Activated CD4-positive, alpha-beta T cell treated with anti-CD3 and anti-CD28 coated beads for 36 hours (primary cell): ENCODE measurements at places on chromosomes 2 and 18. TPM values are rescaled to one million over a fixed set of nuclear protein-coding genes. Genes with fewer than 3 reads are reported as not detected.
A peak's percentile ranks its signal among the peaks of the same experiment; 100 is the strongest.

Gene REEP1
- total RNA-seq, result 0.19 TPM

Gene TRIM43
- total RNA-seq, result not detected

Gene NEU2
- total RNA-seq, result not detected

Gene HNMT
- total RNA-seq, result not detected

GRCh38 chr2:20012282-20013125 is at the start of gene MATN3:
TSS of gene MATN3 (minus strand) at chr2:20012668. CDS start at chr2:20012631, 37 bp downstream.
- H3K4me1 ChIP-seq, result peaks cover 3% of the 10 kb centered on the region
- H3K27ac ChIP-seq, result no peak within 1 kb of the TSS
- peaks cover 34% of the 10 kb centered on the region for H3K27me3 ChIP-seq

DNA sequence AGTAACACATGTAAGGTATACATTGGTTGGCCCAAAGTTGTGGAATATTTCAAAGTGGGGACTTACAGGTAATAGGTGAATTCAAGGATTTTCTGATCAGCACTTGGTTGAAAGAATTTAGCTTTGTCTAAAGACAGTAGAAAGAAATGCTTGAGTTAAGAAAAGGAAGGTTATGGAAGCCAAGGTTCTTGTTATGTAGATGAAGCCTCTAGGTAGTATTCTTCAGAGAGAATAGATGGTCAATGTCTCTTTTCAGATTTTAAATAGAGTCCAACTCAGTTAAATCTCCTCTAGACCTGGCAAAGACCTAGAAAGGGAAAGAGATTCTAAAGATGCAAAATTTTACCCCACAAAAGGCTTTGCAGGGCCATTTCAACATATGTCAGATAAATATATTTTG is 157.4 kb downstream of the ANKRD30B start:
- H3K4me3 ChIP-seq, result no peak overlapping the region
- no peak for DNase-seq
- H3K36me3 ChIP-seq, result no peaks in the 10 kb centered on the region
- no peaks in the 10 kb centered on the region for H3K27me3 ChIP-seq

DNA sequence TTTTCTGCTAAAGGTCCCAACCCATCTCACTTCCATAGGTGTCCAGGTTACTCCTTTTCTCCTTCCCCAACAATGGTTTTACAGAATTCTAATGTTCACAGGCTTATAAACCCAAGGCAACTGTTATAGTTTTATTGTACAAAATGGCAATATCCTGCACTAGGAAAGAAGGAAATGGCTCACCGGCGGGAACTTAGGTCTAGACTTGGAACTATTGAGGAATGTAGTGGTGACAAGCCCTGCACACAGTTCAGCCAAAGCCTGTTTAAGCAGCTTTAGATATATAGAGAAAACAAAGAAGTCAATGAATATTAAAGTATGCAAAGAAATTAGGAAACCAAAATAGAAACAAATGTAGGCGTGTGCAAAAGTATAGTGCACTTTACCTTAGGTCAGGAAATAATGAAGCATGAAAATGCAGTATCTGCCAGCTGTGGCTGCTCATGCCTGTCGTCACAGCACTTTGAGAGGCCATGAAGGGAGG is 22.7 kb upstream of the KCNG3 start:
- no peaks in the 10 kb centered on the region for H3K27me3 ChIP-seq
- H3K4me3 ChIP-seq, result no peak overlapping the region
- DNase-seq, result no peak
- no peaks in the 10 kb centered on the region for H3K36me3 ChIP-seq

- H3K36me3 ChIP-seq, result no peaks in the 10 kb centered on the region
- H3K27me3 ChIP-seq, result no peaks in the 10 kb centered on the region
- no peak for DNase-seq
- H3K4me3 ChIP-seq, result no peak overlapping the region
These were observed 600.3 kb downstream of the CCDC85A start for GRCh38 chr2:56784046-56784445.

DNA sequence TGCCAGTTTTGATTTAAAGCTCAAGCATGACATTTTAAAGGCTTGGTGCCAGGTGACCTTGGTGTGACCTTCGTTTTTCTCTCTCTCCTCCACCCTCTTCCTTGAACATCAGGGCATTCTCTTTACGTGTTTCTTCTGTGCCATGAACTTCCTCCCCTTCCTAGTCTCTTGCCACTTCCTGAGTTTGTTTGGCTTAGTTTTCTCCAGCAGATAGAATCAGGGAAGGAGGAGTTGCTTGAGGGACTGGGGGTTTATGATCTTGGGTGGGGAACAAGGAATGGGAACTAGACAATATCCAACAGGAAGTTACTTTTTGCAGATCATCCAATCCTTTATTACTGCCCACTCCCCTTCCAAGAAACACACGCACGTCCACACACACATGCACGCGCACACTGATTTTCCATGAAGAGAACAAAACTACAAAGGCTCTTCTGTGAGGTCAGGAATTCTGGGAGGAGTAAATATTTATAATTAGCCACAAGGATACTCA is 210.6 kb upstream of the EPAS1 start:
- no peak overlapping the region for H3K27ac ChIP-seq
- H3K4me1 ChIP-seq, result peaks cover 8% of the 10 kb centered on the region
- DNase-seq, result no peak
- no peak overlapping the region for H3K4me3 ChIP-seq

DNA sequence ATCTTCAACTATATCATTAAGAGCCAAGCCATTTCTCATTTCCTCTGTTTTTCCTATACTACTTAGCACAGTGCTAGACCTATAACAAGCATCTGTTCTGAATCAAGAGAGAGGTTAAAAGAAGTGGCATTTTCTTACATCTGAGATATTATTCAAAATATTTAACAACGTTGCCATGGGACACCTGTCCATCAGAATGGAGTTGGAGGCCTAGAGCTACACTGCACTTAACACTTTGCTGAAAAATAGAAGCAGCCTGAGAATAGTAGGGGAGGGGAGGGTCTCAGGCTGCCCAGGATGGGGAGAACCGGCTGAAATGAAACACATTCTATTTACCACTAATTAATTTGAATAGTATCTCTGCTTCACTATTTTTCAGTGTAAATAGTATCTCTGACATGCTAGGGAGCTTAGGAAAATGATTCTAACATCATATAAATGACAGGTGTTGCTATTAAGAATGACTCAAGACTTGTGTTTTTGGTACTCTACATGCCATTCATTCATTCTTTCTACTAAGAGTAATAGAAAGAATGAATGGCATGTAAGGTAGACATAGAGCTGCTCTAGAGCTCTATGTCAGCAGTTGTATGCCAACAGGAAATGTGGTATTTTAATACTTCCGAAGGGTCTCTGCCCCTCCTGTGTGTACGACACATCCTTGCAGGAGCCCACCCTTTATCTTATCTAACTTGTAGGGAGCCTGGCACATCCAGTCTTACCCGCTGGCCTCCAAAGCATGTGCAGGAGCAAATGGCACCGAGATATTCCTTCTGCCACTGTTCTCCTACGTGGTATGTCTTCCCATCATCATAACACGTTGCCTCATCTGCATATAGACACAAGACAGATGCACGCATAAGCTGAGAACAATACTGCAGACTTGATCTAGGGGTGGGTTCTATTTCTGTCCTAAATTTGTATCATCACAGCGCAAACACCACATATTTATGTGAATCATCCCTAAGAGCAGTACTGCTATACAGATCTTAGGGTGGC is 52.6 kb downstream of the ATIC start:
- no peaks in the 10 kb centered on the region for H3K4me1 ChIP-seq
- no peak overlapping the region for H3K4me3 ChIP-seq
- peaks cover 34% of the 10 kb centered on the region for H3K36me3 ChIP-seq

- H3K27ac ChIP-seq, result no peak overlapping the region
- no peaks in the 10 kb centered on the region for H3K4me1 ChIP-seq
- no peak overlapping the region for H3K4me3 ChIP-seq
- H3K27me3 ChIP-seq, result no peaks in the 10 kb centered on the region
- no peak for DNase-seq
- no peaks in the 10 kb centered on the region for H3K36me3 ChIP-seq
These were observed 347.4 kb upstream of the KLHL29 start for GRCh38 chr2:23037596-23037995.

DNA sequence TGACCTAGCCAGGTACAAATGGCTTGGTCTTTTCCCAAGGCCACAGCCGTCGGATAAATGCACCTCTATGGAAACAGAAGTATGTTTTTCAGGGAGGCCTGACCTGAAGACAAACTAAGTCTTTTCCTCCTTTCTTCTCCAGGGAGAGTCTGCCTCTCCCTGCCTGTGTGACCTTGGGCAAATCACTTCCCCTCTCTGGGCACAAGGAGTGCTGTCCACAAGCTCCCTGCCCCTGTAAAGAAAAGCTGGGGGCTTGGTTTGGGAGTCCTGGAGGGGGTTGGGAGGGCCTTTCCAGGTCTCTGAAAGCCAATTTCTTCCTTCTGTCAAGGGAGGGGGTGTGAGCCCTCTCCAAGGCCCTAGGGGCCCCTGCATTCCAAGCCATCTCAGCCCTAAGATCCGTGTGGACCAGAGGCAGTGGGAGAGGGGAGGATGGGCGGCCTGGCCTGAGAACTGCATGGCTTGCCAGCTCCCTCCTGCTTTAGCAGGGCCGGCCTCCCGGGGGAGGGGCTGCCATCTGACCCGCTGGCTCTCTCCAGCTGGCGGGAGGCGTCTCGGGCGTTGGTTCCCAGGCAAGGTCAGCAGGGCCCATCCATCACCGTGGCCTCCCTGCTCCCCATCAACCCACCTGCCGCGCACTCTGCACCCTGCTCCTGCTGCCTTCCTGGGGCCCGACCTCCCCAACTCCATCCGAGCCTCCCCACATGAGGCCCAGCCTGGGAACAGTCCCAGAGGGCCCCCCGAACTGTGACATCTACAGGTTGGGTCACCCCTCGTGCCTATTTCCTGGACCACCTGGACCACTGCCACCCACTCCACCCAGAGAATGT is 61.4 kb downstream of the SMAD7 start:
- no peak overlapping the region for H3K27ac ChIP-seq
- H3K4me3 ChIP-seq, result no peak overlapping the region
- no peaks in the 10 kb centered on the region for H3K36me3 ChIP-seq
- DNase-seq, result no peak
- no peaks in the 10 kb centered on the region for H3K27me3 ChIP-seq
- no peaks in the 10 kb centered on the region for H3K4me1 ChIP-seq

- H3K36me3 ChIP-seq, result peaks cover 39% of the 10 kb centered on the region
- no peak overlapping the region for H3K4me3 ChIP-seq
- no peak for DNase-seq
- H3K4me1 ChIP-seq, result peaks cover 24% of the 10 kb centered on the region
These were observed 8.8 kb downstream of the NOL10 start for GRCh38 chr2:10680957-10681356.

- H3K27ac ChIP-seq, result peak overlapping the region; percentile 100
- H3K4me3 ChIP-seq, result peak overlapping the region; percentile 93
- peaks cover 74% of the 10 kb centered on the region for H3K4me1 ChIP-seq
- H3K27me3 ChIP-seq, result no peaks in the 10 kb centered on the region
These were observed 1.9 kb downstream of the CTLA4 start for GRCh38 chr2:203869223-203870042.
